ENCODE measurements at places on chromosomes 3 and 15.

GRCh38 chr3:7038394-7038793 is 177.5 kb downstream of the GRM7 start:
- no peak for DNase-seq

- DNase-seq, result no peak
Observed at GRCh38 chr15:61367953-61368352, 138.9 kb upstream of the RORA start.

DNA sequence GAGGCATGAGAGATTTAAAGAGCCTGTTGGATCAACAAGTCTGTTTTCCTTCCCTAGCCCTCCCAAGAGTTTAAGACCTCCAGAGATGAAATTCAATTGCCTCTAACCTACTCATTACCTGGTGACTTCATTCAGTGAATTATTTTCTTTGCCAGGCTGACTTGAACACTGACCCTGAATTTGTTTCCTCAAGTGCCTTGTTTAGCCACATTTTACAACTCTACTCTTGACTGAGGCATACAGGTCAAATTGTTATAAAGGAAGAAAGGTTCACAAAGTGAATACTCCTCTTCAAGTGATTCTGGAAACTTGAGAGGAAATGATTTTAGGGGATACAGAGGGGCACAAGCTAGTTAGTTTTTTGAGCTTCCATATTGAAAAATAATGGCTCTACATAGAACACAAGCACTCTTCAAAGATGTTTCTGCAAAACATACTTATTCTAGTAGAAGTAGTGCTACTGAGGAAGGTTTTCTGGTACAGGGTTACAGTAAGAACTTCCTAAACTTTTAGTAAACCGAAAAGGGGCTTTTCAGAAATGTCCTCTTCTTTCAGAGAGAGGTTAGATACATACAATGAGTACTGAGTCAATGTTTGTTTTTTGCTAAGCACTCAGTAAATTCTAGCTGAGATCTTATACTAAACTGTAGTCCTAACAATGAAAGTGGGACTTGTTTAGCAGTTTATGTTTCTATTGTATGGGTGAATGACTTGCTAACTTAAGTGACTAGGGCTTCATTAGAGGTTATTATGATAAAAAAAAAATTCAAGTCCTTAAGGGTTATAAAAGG is 137.4 kb upstream of the SATB1 start:
- no peak for DNase-seq

- DNase-seq, result peak; percentile 6
Observed at GRCh38 chr3:161851941-161852566, 355.4 kb downstream of the OTOL1 start.

DNA sequence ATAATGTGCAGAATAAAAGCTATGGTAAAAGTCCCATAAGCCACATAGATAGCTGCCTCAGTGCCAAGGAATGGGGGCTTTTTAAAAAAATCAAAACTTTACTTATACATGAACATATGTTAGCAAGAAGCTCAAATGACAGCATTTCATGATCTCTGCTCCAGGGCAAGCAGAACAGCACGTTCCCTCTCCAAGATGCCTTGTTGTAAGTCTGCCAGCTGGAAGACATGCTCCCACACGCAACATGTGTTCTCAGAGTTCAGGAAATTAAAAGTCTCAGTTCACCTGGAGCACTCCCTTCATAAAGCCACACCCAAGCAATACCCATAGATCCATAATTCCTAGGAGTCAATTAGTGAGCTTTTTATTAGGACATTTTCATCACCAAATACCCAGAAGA is 52.2 kb downstream of the ABI3BP start:
- no peak for DNase-seq
